D341Med (cell line): ENCODE measurements at places on chromosomes 3 and 15.

DNA sequence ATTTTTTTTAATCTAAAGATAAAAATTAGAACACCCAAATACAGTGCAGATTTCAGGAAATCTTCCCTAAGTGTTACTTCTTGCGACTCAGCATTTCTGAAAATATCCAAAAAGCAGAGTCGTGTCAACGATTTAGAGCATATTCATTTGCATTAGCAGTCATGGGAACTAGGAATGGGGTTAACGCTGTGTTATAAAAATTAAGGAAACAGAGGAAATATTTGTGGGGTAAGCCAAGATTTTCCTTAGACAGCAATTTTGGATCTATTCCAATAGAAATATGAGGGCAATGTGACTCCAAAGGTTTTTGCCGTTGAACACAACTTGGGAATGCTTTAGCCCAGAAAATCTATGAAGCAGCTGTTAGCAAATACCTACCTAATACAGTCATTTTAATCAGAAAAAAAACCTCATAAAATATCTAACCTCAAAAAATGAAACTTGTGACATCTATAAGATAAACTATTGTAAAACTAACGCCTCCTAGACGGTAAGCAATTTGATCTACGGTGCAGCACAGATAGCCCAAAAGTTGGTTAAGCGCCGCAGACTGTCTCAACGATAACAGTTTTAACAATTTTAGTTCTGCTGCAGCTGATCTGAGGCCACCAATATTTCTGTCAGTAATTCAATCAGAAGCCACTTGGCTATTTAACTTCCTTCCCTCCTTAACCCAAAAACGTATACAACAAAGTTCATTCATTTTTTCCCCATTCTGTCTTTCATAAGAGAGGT, 5.8 kb upstream of the ATP11B start:
- no peak for DNase-seq

DNA sequence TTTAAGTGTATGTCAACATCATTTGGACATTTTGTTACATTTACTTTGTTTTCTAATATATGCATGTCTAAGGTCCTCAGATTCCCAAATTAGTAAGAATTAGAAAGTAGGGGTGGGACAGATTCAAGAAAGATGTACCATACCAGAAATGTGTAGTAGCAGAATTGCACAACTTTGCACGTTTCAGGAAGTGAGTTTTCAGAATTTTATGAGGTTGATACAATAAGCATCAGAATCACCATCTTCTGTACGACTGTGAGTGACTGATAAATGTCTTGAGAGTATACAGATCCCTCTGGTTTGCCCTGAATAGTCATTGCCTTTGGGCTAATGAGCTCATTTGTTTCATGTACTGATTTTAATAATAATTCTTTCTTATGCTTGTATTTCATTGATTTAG, 9.3 kb downstream of the ARIH2 start:
- no peak for DNase-seq

DNA sequence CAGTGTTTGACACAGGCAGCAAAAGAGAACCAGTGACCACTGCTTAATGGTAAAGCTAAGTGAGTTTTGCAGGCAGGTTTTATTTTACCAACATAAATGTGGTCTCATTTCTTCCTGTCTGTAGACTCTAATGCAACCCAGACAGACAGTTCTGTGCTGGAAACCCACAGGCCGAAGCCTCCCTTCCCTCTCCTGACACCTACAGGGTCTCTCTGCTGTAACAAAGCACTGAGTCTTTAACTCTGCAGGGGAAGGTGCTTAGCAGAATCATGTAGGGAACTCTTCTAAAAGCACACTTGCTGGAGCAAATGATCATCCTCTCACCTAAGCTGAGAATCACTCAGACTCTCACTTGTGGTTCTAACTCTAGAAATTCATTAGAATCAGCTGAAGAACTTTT, 200.3 kb downstream of the KBTBD8 start:
- DNase-seq, result no peak

GRCh38 chr3:71636482-71636881, 53.0 kb upstream of the FOXP1 start:
- no peak for DNase-seq

DNA sequence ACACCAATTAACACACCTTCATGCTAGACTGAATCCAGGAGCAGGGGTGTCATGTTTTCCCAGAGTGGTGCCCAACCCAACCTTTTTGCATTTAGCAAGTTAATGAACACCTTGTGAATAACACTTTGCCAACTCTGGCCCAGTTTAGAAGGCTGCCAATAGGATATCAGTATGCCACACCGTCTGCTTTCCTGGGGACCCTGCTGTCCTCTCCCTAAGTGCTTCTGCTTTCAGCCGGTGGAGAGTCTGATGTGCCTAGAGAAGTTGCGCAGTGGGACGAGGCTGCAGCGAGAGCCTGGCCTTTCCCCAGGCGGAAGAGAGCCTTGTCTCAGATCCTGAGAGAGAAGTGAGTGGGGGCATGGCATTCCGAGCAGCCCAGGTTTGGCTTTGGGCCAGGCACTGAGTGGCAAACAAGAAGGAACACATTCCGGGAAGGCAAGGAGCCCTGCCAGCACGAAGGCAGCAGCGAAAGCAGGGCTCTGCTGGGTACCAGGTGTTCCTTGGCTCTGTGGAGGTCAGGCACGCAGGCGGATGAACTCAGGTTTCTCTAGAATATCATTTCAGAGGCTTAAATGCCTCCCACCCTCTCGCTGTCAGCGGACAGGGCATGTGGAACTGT, 36.9 kb downstream of the SENP8 start:
- peak; percentile 43 for DNase-seq

- peak; percentile 72 for DNase-seq
Observed at GRCh38 chr3:175749981-175750380, 890.8 kb downstream of the NAALADL2 start.

DNA sequence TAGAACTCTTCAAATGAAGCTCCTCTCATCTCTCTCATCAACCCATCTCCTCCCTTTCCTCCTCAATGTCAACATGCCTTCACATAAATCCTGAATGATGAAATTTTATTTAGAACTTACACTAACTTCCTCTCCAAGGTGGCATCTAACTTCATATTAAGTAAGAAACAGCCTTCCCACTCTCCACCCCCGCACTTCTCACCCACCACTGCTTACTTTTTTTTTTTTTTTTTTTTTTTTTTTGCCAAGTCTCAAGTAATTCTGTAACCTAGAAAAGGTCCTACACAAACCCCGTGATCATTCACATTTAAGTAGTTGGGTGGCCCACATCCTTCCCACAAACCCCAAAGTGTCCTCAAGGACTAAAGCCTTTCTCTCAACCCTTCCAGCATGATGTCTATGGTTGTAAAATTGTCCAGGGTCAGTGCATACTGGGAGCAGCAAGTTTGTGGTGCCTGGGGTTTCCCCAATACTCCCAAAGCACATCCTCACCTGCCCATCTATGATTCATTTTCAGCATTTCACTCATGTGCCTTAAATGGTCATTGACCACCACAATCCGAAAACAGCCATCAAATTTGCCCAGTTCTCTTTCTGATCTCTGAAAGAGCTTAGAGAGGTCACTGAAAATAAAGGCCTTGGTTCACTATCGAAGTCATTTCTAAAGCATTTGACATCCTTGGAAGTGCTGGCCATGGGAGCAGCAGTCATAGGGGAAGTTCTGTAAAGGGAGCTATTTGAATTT, 47.2 kb downstream of the CD86 start:
- no peak for DNase-seq

DNA sequence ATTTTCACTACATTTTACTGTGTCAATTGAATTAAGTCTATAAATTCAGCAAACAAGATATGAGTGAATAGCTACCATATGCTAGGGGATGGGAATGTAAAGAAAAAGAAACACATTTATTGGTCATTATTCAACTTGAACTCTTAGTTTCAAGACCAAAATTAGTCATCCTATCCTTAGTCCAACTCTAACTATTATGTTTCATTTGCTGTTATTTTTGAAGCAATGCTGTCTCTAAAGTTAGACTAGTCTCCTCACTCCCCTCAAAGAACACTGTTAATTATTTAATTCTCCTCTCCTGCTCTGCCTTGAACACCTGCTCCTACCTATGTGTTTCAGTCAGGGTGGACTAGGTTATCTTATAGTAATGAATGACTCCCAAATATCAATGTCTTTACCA, 920.9 kb downstream of the TUSC7 start:
- DNase-seq, result no peak

DNA sequence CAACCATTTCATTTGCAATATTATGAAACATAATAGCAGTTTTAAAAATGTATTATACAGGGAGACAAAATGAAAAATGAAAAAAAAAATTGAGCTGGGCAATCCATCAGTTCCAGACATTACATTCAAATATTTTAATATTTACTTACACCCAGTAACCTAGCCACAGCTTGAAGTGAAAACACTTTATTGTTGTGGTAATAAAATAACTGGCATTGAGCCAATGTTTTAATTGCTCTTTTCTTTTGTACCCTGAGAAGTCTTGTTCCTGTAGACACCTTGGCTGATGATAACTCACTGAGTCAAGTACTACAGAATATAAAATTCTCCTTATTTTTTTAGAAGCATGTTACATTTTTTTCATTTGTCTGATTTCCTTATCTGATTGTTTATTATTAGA, 180.6 kb downstream of the ROBO1 start:
- no peak for DNase-seq

GRCh38 chr3:17473761-17474160, 268.7 kb downstream of the TBC1D5 start:
- no peak for DNase-seq

GRCh38 chr15:26095710-26096330, 232.7 kb upstream of the ATP10A start:
- no peak for DNase-seq

DNA sequence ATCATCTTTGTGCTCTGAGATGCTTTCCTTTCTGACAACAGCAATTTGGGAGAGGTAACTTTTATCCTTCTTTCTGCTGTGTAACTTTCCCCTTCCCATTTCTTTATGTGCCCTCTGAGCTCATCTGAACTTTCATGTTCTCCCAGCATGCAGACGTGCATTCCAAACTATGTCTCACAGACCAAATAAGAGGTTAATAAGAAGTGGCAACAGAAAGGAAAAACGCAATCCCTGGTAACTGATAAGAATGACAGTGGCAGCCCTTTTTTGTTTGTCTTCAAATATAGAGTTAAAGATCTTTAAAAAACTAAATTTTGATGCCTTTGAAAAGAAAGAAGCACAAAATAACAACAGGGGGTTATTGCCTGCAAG, 533.4 kb downstream of the FOXP1 start:
- no peak for DNase-seq

GRCh38 chr15:46946953-46947352, 770.4 kb upstream of the SEMA6D start:
- no peak for DNase-seq

- no peak for DNase-seq
Observed at GRCh38 chr3:105315815-105316214, 50.9 kb upstream of the ALCAM start.

DNA sequence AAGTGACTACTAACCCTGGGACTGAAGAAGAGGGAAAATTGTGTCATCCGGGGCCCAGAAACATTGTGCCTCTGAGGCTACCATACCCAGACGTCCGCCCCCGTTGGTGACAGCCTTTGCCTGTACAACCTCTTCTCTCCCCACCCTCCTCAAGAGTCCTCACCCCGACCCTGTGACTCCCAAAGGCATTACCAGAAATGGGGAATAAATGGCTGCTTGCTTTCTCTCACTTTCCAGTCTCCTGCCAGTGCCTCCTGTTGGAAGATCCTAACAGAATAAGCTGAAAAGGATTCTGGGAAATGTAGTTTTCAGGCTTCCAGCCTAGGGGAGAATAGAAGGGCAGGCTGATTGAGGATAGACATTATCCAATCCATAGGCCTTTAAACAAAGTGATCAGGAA, 30.8 kb upstream of the SLC25A36 start:
- DNase-seq, result peak; percentile 41

- no peak for DNase-seq
Observed at GRCh38 chr3:15630646-15631350, 29.3 kb downstream of the BTD start.

DNA sequence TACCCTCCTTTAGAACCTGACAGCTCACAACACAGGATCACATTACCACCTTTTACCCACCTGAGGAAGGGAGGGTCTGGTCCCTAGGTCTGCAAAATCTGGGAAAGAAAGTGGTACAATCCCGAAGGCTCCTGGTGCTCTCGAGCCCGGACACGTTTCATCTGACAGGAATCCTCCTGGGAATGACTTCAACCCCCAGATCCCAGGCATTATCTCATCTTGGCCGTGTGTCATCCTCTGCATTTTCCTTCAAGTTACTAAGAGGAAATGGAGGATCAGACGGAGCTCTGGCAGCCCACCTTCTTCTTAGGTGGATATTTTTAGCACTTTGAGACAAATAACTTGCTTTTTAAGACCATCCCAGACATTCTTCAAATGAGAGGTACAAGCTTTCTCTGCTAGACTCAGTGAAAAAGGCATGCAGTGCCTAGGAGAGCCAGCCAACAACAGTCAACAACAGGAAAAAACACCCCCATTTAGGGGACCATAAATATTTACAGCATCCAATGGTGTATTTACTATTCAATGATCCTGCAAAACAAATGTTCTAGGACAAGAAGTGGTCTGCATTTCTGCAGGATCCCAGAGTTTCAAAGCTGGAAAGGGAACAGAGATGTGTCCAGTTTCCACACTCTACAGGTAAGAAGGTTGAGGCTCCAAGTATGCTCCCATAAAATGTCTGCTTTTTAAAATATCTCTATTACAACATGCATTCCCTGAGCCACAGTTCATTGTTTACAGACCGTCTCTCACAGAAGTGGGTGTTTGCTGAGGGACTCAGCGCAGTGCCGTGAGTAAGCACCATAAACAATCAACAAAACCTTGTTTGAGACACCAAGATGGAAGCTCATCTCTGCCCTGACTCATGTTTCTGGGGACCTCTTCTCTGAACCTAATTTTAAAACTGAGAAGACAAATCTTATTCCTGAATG, 38.3 kb upstream of the ARHGEF3 start:
- peak; percentile 45 for DNase-seq

GRCh38 chr3:37210230-37210629, 35.8 kb upstream of the LRRFIP2 start:
- no peak for DNase-seq

- DNase-seq, result no peak
Observed at GRCh38 chr3:53675022-53675697, 171.1 kb downstream of the CHDH start.
